ENCODE measurements at places on chromosomes 3 and 15.

DNA sequence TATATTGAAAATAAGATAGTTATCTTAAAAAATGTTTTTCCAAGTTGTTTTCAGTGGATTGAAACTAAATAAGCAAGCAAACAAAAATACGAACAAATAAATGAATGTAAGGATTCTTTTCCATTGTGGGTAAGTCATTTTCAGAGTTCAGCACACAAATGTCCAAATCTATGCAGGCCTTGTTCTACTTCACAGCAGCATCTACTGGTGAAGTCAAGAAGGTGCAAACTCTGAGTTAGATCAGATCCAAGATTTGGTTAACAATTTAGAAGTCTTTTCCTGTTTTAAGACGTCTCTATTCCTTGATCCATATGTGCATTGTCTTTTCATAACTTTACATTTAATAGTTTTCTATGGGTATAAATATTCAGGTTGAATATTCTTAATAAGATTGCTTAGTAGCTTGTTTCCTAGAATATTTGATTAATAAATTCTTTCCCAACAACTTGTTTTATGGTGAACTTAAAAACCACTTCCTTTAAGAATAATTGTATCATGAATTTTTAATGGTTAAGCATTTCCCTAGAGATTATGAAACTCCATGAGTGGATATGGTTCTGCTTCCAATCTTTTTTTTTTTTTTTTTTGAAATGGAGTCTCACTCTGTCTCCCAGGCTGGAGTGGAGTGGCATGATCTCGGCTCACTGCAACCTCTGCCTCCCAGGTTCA, 10.5 kb downstream of the PTX3 start:
- peak; percentile 10 for DNase-seq

- DNase-seq: no peak
Observed at GRCh38 chr3:45106874-45107273, 39.3 kb downstream of the CDCP1 start.

GRCh38 chr3:28951772-28952556, 328.9 kb upstream of the RBMS3 start:
- DNase-seq: no peak

GRCh38 chr3:71689291-71689690, 35.9 kb downstream of the EIF4E3 start:
- no peak for DNase-seq

GRCh38 chr15:50687302-50687902, 805 bp upstream of the TRPM7 start:
- DNase-seq: no peak

All from urothelium cell line (cell line).